Choroid plexus epithelial cell (primary cell): ENCODE measurements at places on chromosomes 12 and 14.
A peak's percentile ranks its signal among the peaks of the same experiment; 100 is the strongest.

DNA sequence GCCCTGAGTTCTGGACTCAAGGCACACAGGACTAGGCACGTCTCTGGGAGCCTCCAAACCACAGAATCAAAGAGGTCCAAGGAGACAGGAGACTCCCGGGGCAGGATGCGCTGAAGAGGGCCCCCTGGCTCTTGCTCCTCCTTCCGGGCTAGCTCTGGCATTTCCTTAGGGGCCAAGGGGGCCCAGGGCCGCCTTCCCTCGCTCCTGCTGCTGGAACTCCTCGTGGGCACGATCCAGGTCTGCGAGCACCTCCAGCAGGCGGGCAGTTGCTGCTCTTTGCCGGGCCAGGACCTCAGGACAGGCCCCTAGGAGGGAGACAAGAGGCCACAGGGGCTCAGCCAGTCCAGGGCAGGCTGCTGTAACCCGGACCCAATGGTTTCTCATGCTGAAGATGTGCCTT is 35.8 kb downstream of the RASAL1 start:
- DNase-seq, result no peak

GRCh38 chr14:56160088-56160487 is 41.9 kb downstream of the PELI2 start:
- DNase-seq, result no peak

- DNase-seq, result peak; percentile 57
These were observed 38.4 kb upstream of the CPM start for GRCh38 chr12:68971404-68971803.

GRCh38 chr12:21627924-21628323 is 23.3 kb upstream of the GYS2 start:
- no peak for DNase-seq

GRCh38 chr12:46459111-46459510 is 86.5 kb upstream of the SLC38A2 start:
- DNase-seq, result peak; percentile 82

GRCh38 chr14:23663711-23664110 is 27.5 kb downstream of the DHRS2 start:
- no peak for DNase-seq

DNA sequence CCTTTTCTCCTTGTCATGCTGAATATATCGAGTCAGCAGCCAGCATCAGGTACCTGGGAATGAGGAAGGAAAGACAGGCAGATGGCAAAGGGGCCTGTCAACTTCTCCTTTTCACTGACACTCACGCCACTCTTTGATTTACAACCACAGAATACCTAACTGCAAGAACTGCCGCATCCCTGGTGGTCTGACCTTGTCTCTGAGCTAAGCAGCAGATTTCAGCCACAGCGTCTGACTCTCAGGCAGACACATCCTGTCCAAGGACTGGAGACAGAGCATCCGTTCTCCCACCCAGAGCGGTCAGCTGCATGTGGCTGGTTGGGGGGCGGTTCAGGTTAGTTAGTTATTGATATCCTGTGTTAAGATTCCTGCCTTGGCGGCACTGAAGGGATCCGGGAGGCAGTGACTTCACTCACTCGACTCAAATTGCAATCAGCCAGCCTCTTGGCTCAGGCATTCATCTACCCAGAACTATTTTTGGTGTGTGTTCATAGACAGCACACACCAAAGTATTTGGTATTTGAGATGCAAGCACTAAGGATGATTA is 11.2 kb upstream of the MAP1LC3B2 start:
- DNase-seq, result peak; percentile 68

GRCh38 chr14:91278383-91278715 is 33.8 kb upstream of the GPR68 start:
- no peak for DNase-seq

GRCh38 chr12:116295327-116296263 is 18.1 kb upstream of the MED13L start:
- DNase-seq, result peak; percentile 47
